ENCODE measurements at places on chromosomes 16 and 17. TPM values are rescaled to one million over a fixed set of nuclear protein-coding genes. Genes with fewer than 3 reads are reported as not detected.

DNA sequence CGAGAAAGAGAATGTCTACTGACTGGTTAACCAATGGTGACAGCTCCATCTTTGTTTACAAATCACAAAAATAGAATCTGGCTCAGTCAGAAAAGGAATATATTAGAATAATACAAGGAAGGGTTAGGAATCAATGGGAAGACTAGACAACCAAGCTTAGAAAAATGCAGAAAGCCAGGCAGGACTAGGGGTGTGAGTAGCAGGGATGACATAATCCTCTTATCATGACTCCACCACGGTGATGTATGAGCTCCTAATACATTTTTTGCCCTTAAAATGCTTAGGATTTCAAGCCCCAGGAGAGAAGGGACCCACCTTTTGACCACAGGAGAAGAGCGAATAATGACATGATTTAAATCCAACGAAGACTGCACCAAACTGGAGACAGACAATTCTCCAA is 252.3 kb downstream of the CHD9NB start:
- DNase-seq, result no peak

The OR1G1 gene
- not detected for polyA plus RNA-seq

DNA sequence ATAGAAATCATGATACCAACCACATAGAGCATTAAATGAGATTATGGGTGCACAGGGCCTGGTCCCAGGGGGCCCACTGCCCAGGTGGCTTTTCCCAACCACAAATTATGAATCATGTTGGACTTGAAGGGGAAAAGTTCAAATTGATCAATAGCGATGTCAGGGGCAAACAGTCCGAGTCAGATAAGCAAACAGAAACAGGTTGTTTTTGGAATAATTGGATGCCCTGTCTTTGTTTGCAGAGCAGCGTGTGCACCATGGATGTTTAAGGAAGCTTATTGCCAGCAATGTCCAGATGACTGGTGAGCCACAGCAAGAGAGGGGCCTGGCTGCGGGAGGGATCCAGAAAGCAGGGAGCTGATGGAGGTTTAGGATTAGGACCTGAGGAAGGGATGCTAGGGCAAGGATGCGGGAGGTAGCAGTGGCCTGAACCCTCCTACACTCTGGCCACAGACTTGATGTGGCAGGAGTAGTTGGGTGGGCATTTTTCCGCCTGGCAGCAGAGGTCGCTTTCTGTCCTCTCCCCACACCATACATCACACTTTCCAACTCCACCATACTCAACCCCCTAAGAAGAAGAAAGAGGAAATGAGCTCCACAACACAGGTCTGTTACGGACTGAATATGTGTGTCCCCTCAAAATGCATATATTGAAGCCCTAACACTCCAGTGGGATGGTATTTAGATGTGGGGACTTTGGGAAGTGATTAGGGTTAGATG is 266.4 kb upstream of the RPL38 start:
- no peak for DNase-seq

- DNase-seq, result no peak
Measured at GRCh38 chr17:5711344-5711743, 127.0 kb upstream of the NLRP1 start.

DNA sequence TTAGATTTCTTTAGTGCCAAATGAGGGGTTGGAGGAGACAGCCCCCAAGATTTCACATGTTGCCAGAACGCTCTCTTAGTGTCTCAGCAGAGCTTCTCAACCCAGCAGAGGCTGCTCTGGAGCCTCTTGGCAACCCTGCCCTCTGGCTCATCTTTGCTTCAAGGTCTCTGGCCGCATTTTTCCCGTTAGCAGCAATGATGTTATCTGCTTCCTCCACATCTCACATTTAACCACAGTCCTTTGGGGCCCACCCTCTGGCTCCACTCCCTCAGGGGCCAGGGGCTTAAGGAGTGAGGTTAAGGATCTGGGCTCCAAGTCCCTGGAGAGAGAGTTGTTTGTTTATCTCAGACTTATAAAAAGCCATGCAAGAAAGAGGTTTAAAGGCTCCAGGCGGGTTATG is 3.3 kb upstream of the XYLT1 start:
- no peak for DNase-seq

DNA sequence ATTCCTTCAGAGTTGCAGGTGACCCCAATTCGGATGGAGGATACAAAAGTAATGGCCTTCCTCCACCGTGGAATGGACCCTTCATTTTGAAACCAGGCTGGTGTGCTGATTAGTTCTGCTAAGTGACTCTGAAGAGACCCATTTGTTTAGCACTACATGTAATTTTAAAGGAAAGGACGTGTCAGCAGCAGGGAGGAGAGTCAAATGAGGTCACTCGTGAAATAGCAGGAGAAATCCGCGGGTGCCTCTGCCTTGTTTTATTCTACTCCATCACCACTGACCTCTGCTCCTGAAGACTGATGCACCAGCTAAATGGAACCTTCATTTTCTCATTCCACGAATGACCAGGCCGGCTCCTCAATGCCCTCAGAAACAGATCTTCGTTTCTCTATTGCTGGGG is 589.2 kb downstream of the CDH11 start:
- no peak for DNase-seq

DNA sequence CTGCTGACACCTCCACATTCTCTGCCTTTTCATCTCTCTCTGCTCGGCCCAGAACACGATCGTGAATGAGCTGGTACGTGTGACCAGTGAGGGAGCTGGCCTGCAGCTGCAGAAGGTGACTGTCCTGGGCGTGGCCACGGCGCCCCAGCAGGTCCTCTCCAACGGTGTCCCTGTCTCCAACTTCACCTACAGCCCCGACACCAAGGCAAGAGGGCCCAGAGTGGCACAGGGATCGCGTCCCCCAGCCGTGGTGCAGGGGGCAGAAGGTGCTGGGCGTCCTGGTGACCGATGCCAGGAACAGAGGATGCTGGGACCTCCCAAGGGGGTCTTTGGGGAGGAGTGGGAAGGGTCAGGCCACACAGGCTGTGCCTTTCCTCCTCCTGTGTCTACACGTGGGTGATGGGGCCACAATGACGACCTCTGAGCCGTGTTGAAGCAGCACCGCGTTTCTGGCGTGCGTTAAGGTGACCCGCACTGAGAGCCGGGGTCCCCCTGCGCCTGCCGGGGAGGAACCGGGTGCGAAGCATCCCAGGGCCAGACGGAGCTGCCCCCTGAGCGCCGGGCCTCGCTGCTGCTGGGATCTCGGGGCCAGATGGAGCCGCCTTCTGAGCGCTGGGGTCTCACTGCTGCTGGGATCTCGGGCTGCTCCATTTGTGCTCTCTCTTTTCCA is 17.4 kb downstream of the GAA start:
- no peak for DNase-seq
